GM12878 (cell line): ENCODE measurements at places on chromosomes 12 and 14.

- no peak for DNase-seq
Observed at GRCh38 chr12:48045965-48046518, 41.8 kb upstream of the COL2A1 start.

DNA sequence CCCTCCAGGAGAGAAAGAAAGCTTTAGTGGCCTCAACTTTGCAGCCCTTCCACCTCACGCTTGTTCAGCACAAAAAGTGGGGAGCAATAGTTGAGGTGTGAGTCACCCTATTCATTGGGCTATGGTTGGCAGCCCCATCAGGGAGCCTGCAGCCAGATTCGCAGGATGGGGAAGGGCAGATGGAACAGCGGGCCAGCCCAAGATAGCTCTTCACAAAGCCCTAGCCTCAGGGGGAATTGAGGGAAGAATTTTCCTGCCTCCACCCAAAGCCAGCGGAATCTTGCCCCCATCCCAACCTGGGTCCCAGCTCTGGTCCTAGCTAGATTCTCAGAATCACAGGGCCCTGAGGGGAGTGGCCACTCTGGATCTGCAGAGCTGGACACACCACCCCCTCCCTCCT lies 3.6 kb upstream of the KRT5 start:
- DNase-seq, result no peak

GRCh38 chr12:14885718-14886221 lies at the start of gene MGP:
Gene MGP (minus strand): TSS chr12:14885854. CDS start chr12:14885791, 63 bp downstream.
- DNase-seq, result no peak

GRCh38 chr12:32125455-32126084 lies 18.9 kb downstream of the BICD1 start:
- DNase-seq, result no peak

GRCh38 chr14:95290871-95291431 lies 28.8 kb downstream of the CLMN start:
- DNase-seq, result no peak

DNA sequence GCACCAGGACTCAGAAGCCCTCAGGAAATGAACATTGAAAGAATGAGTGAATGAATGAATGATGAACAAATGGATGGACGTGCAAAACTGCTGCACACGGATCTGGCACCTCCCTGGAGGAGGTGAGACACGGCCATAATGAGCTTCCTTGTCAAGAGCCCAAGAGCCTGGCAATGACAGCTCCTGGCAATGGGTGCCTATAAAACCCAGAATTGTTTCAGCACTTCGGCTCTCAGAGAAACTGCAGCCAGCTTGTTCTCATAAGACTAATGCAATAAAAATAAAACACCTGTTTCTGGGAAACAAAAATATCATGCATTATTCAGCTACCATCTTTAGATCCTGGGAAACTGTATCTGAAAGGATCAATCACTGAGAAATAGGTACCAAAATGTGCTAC lies 200.5 kb upstream of the SFSWAP start:
- no peak for DNase-seq

DNA sequence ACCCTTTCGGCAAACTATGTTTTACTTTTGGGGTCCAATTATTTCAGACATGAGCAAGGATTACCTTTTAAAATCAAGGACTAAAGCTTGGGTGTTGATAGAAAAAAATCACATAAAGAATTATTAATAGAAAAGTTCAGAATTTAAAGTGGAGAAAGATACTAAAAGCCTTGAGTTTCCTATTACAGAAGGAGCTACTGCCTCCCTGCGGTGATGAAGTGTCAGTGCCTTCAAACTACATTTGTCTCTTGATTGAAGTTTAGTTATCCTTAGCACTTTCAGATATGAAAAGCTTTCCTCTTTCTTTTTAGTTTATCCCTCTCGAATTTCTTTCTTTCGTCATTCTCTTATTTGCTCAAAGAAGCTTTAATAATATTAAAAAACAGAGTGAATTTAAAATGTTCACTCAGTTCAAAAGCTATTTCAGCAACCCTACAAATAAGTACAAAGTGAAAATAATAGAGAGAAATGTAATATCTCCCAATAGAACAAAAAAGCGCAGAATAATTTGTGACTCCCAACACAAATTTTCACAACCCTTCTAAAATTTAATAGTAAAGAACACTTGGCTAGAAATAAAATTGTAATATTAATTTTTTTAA lies 87.6 kb downstream of the SEC23A start:
- no peak for DNase-seq

DNA sequence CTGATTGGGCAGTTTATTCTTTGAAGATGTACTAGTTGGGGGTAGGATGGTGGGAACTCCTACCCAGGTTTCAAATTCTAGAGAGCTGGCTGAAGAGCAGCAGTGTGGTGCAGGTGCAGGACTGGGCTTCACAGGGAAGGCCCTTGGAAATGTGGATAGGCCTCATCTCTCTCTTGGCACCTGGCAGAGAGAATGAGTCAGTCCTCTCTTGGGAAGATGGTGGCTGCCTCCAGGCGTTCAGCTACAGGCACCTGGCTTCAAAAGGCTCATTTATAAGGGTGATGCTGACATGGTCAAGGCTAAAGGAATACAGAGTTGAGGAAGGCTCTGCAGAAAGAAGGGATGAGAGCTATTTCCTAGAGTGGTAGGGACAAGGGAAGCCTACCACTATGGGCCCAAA lies 179.7 kb upstream of the VASH1 start:
- no peak for DNase-seq

DNA sequence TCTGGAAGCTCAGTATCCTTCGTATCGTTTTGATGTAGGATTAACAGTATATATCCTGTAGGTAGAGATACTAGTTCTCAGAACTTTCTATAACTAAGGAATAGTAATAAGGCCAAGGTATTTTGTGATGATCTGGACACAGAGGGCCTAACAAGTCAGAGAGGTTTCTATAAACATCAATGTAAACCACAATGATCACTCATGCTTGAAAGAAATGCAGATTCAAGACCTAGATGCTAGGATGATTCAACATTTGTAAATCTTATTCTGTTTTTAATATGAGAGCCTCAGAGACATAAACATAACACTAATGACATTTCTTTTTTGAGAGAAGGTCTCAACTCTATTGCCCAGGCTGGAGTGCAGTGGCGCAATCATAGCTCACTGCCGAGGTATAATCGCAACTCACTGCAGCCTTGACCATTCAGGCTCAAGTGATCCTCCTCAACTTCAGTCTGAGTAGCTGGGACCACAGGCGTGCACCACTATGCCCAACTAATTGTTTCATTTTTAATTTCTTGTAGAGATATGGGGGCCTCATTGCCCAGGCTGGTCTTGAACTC lies 16.2 kb downstream of the SUPT16H start:
- DNase-seq, result no peak

- no peak for DNase-seq
Observed at GRCh38 chr14:68563251-68564131, 229.4 kb downstream of the ZFP36L1 start.

DNA sequence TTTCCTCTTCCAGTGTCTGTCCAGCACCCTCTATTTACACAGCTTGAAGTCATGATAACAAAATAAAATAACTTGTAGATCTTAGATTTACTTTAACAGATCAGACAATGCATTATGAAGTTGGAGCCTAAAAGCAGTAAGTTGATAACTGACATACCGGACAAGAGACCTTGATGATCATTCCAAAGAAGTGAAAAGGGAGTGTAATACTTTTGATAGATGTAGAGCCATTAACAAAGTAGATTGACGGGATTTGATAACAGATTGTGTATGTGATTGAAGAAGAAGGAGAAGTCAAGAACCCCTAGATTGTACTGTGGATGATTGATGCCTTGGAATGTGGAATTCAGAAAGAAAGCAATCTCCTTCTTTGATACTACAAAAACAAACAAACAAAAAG lies 403.8 kb upstream of the MGAT4C start:
- DNase-seq, result no peak

DNA sequence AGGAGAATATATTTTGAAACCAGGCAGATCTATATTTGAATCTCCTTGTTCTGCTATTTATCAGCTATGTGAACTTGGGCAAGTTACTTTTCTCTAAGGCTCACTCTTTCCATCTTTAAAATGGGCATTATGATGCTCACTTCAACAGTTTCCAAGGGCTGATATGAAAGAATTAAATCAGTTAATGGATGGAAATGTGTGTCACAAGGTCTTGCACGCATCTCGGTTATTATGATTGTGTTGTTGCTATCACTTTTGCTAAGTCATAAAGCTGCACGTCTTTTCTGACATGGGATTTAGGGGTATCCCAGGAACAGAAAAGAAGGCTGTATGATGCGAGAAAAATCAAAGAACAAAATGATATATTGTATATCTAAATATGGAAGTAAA lies 721.5 kb upstream of the TBX3 start:
- no peak for DNase-seq

GRCh38 chr12:10234562-10234961 lies 21.9 kb downstream of the GABARAPL1 start:
- DNase-seq, result no peak

DNA sequence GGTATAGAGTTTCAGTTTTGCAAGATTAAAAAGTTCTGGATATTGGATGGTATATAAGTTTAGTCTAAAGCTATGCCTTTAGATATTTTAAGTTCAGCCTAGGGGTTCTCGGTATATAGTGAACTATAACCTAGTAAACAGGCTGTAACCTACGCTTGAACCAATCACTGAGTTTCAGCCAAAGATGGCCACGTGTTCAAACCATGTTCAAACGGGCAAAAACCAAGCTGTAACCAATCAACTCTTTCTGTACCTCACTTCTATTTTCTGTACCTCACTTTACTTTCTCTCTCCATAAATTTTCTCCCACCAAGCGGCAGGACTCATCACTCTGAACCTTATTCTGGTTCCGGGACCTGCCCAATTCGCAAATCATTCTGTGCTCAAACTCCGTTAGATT lies 1.4 kb downstream of the TMBIM4 start:
- DNase-seq, result no peak

DNA sequence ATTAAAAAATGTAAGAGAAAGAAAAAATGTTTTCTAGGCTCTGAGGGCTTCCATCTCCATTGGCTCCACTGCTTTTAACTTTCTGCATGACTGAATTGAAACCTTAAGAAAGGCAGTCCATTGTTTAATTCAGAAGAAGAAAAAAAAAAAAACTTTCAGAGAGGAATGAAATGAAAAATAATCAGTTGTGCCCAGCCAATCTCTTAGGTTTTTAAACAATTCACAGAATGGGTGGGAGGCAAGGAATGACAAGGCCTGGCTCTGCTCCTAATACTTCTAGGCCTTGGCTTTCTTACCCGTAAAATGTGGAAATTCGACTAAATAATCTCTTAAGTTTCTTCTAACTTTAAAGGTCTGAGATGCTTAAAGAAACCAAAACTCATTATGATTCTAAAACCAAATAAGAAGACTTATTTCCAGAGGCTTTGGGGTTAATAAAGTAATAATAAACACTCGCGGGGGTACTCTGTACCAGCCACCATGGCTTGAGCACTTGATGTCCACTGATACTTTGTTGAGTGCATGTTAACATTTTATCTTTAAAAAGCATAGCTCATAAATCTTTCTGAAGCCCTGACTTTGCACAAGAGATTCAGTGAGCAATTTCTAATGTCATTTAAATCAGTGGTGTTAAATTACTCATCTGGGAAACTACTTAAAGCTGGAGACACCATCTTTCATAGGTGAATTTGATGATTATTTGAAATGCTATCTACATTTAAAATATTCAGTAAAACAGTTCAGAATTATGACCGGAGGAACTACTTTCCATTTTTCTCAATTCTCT lies 49.6 kb downstream of the STON2 start:
- DNase-seq, result no peak
